ENCODE measurements at places on chromosomes 6 and 20.
A peak's percentile ranks its signal among the peaks of the same experiment; 100 is the strongest.

GRCh38 chr6:17015551-17016381 lies 86.1 kb upstream of the STMND1 start:
- no peak for DNase-seq

GRCh38 chr6:146719387-146719786 lies 120.6 kb downstream of the ADGB start:
- no peak for DNase-seq

- DNase-seq = no peak
Measured at GRCh38 chr6:135176058-135176457, 5.0 kb upstream of the MYB start.

DNA sequence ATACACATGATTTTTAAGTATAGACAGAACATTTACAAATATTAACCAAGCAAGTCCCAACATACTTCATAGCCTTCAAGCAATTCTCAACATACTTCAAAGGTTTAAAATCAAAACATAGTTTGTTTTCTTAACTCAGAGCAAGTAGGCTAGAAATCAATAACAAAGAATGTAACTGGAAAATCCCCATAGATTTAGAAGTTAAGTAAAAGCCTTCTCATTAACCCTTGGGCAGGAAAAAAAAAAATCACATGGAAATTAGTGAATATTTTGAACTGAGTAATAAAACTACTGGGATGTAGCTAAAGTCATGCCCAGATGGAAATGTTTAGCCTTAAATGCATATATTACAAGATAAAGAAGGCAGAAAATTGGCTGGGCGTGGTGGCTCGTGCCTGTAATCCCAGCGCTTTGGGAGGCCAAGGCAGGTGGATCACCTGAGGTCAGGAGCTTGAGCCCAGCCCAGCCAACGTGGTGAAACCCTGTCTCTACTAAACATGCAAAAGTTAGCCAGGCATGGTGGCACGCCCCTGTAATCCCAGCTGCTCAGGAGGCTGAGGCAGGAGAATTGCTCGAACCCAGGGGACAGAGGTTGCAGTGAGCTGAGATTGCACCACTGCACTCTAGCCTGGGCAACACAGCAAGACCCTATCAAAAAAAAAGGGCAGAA lies 316.1 kb downstream of the TAF4 start:
- no peak for DNase-seq

GRCh38 chr6:37850728-37851285 lies 31.3 kb downstream of the ZFAND3 start:
- DNase-seq = no peak

GRCh38 chr6:144418959-144419545 lies 133.9 kb downstream of the UTRN start:
- DNase-seq = no peak

DNA sequence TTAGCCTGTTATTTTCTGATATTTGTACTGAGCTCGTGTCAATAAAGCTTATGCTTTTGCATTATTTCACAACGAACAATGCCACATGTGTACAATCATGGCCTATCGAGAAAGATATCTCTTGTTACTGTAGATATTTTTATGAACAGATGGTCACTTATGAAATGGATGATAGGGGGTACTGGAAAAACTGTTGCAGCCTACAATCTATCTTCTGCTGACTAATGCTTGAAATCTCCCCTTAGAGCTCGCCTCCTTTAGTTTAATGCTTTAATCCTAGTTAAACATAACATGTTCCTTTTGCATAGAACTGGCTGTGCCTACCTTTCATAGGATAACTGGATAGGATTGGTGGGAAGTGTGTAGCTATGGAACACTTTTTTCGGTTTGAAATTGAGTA lies 296.2 kb downstream of the FARS2 start:
- no peak for DNase-seq

GRCh38 chr20:44586289-44586911 lies 4.0 kb downstream of the PKIG start:
- no peak for DNase-seq

GRCh38 chr6:110395221-110395620 lies 20.2 kb downstream of the DDO start:
- no peak for DNase-seq

DNA sequence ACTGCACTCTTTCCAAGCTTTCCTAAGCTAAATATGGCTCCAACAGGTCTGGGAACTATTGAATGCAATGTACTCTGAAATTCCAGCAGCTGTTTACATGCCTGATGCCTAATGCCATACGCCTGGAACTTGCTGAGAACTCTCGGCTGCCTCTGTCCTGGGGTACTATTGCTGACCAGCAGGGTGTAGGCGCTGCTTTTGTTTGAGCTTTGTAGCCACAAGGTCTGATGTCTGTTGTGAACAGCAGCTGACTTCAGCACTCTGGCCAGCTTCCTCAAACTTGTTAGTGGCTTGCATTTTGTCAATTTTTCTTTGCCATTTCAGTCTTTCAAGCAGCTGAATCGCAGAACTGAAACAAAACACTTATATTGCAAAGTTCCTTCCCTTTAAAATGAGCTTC lies 26.7 kb downstream of the SAYSD1 start:
- peak; percentile 43 for DNase-seq

DNA sequence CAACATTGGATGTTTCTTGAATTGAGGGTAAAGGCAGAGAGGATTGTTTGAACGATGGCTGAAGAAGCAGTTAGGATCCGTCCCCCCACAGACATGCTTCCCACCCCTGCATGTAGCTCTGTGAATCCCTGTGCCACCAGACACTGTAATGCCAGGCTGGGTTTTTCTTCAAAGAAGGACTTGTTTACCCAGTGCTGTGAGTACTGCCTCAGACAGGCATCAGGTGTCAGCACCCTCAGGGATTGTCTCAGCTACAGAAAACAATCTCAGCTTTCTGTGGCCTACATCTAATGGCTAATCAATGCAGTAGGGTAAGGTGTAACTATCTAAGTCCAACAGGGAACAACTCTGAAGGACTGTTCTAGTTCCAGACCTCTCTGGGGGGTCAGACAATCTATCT lies 853.0 kb upstream of the EPHA7 start:
- DNase-seq = no peak

DNA sequence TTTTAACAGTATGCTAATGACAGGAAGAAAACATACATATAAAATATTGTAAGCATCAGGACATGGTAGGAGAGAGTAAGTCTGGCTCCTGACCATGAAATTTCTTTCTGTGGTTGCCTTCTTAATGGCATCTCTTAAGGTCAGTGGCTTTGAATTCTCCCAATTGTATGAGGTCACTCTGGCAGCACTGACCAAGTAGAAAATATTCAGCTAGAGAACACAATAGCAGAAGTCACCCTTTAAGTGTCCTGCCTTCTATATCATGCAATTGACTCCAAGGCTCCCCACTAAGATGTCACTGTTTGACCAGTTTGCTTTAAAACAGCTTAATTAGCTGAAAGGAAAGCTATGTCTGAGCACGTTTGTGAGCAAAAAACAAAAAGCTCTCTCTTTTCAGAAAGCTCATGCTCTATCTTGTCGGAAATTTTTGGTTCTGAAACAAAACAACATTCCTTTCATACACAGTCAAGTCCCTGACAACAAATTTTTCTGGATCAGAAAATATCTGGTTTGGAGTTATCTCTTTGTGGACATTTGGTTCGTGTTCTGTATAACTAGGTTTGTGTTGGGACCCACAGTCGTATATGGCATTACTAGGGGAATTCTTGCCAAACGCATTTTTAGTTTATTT lies 120.9 kb upstream of the IFNGR1 start:
- DNase-seq = no peak

DNA sequence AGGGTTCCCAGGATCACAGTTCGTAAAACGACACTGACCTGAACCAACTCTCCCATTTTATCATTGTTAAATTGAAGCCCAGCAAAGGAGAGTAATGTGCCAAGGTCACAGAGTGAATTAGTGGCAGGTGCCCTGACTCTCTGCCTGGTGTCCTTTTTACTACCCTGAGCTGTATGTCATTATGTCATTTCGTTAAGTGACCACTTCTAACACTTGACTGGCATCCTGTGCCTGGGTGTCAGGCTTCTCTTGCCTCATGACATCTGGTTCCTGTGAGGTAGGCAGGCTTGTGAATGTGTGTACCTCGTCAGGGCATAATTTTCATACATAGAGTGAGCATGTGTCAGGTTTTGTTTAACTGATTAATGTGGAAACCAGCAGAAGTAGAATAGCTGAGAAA lies 48.6 kb downstream of the RALY start:
- no peak for DNase-seq

GRCh38 chr6:149079456-149079855 lies 238.1 kb upstream of the TAB2 start:
- no peak for DNase-seq

- no peak for DNase-seq
Measured at GRCh38 chr6:154001494-154002285, 37.4 kb upstream of the OPRM1 start.

GRCh38 chr6:6688283-6688682 lies 99.8 kb downstream of the LY86 start:
- no peak for DNase-seq

GRCh38 chr6:43736211-43736786 lies 33.7 kb upstream of the VEGFA start:
- DNase-seq = no peak

GRCh38 chr6:118263921-118264486 lies 284.1 kb upstream of the PLN start:
- DNase-seq = peak; percentile 53

- no peak for DNase-seq
Measured at GRCh38 chr6:132481189-132481588, 31.7 kb downstream of the STX7 start.

DNA sequence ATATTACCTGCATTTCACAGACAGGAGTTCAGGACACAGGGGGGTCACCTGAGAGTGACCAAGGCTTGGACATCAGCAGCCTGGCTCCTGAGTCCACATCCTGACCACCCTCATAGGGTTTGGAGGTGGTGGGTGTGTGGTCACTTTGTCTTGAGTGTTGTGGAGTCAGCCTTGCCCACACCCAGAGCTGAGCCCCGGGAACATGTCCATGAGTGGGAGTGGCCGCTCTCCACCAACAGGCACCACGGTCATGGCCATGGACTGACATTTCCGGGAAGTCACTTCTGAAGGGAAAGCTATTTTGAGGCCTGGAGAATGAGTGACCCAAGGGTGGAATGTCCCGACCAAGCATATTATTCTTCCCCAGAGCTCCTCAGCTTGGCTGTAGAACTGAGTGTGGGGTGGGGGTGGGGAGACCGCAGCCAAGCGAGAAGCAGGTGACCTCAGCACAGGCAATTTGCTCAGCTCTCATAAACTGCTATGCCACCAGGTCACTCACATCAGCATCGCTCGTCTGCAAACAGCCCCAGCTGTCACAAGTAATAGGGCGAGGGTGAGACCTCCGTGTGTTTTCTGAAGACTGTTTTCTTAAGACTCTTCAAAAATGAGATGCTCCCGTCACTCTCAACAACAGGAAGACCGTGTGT lies 348.6 kb upstream of the CDH4 start:
- DNase-seq = no peak

- DNase-seq = no peak
Measured at GRCh38 chr6:126002755-126003679, 16.7 kb downstream of the TRMT11 start.

DNA sequence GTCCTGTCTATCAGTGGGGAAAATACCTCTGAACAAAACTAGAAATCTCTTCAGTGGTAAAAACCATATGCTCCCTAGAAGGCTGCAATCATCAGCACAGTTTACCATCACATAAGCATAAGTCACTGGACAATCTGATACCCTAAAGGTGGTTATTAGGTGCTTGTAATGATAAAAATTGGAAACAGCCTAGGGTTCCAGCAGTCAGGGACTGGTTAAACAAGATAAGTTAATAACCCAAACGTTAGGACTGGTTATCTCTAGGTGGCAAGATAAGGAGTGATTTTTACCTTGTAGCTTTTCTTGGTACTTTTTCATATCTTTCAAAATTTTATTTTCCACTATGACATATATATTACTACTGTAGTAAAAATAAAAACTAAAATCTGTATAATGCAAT lies 11.0 kb downstream of the ECI2 start:
- DNase-seq = no peak

DNA sequence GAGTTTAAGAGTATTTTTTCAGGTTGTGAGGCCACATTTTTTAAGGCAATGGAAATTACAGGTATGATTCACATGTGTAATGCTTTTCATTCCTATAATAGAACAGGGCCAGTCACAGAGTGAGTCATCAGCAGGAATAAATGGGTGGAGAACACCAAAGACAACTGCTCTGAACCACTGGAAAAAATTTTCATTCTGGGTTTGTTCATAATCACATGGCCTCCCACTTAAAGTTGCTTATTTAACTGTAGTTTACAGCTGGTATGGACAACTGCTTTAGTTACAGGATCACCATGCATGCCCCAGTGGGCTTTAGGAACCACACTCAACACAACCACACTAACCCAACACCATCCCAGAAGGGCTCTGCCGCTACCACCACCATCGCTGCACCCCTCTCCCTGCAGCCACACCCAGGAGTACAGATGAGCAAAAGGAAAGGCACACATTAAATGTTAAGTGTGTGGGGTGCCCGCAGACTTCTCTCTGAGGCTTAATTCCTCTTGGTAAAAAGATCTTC lies 107.0 kb upstream of the DST start:
- DNase-seq = peak; percentile 88

DNA sequence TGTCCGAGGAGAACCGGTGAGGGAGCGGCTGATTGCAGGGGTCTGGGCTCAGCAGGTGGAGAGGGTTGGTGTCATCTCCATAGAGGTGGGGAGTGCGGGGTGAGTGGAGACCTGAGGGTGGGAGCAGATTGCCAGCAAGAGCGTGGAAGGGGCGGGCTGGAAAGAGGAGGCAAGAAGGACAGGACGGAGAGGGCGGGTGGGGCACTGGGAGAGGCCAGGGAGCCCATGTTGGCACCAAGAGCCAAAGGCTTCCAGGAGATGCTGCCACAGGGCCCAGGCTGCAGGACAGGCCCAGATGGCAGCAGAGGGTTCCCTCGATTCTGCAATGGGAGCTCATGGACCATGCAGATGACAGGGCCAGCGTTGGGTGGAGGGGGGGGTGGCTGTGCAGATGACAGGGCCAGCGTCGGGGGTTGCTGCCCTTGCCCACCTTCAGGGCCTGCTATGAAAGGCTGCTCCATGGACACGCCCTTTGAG lies 105.4 kb downstream of the TMEM242 start:
- DNase-seq = no peak

DNA sequence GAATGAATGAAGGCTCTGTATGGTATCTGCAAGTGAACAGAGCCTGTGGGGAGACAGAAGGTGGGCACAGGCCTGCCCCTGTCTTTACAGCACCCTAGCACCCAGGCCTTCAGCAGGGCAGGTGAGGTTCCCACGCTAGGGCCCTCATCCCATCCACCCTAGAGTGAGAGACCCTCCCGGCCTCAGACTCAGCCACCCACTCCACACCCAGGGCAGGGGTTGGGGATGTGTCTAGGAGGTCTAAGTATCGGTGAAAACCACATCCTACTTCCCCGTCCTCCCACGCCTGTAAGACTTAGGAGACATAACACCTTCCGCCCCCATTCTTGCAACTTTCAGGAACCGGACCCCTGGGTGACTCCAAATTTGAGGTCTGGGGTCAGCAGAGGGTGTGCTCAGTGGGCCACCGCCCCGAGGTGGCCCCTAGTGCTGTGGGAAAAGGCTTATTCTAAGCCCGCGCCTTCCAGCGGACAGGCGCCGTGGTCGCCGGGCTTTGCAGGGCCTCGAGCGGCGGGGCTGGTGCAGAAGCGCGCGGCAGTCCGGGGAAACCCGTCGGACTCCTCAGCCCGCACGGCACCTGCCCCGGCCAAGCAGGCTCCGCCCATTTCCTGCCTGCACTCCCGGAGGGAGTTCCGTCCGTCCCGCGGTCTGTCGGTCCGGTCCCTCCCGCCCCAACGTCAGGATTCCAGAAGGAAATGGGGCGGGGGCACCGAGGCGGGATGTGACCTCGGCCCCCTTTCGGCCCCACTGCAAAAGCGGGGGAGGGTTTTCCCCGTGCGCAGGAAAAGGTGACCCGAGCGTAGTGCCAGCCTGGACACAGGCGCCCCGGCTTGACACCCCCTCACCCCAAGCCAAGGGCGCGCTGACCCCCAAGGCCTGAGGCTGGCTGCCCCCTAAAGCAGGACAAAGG lies 868 bp downstream of the SAMD10 start:
- DNase-seq = peak; percentile 76
